ENCODE measurements at places on chromosomes 5 and 9.

- DNase-seq, result no peak
These were observed 66.6 kb downstream of the C9orf152 start for GRCh38 chr9:110141227-110141793.

DNA sequence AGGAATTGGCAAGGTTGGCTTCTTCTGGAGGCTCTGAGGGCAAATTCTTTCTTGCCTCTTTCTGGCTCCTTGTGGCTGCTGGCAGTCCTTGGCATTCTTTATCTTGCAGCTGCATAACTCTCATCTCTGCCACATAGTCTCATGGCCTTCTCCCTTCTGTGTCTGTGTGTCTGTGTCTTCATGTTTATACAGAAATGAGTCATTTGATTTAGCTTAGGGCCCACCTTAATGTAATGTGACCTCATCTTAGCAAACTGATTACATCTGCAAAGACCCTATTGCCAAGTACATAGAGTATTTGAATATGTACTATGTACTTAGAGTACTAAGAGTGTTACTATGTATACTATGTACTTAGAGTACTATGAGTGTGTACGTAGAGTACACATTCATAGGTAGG is 122.5 kb downstream of the RFK start:
- DNase-seq, result no peak

DNA sequence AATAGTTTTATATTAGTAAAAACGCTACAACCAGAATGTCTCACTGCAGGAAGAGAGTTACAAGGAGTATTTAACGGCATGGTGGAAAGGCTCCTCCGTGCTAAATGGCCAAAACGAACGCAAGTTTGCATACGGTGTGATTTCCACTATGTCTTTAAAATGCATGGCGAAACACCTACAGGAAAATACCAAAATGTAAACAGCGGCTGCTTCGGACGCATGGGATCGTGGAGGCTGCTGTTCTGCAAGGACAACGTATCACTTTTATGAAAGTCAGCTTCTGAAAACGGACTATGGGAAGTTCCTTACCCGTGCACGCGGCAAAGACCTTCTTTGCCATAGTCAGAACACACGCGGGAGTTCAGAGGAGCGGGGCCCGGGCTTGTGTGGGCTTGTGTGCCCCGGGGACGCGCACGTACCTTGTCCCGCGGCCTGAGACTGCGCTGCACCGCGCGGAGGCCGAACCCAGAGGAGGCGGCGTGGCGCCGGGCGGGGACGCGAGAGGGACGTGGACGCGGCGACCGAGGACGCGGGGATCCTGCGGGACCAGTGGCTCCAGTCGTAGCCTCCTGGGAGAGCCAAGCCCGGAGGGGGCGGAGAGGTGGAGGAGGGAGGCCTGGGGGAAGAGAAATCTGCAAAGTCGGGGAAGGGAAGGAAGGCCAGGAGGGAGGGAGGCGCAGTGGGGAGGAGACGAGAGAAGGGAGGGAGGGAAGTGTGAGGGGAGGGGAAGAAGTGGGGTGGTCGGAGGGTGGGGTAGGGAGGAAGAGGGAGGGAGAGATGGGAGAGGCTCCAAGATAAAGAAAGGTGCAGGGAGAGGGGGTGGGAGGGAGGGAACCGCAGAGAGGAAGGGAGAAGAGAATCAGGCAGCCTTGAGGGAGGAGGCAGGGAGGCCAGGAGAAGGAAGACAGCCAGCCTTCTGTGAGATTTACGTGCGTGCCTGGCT is at the start of gene CMBL:
TSS of gene CMBL (minus strand) at position 697 of the 943 bp plus-strand sequence. CDS start 17,140 bp downstream, outside the sequence.
- DNase-seq, result peak; percentile 39

GRCh38 chr9:26662476-26662875 is 230.1 kb downstream of the CAAP1 start:
- DNase-seq, result no peak

- DNase-seq, result no peak
These were observed 183.3 kb upstream of the DMAC1 start for GRCh38 chr9:7982907-7983306.

GRCh38 chr9:4226331-4227250 is 73.3 kb downstream of the GLIS3 start:
- DNase-seq, result no peak

- DNase-seq, result no peak
These were observed 10.5 kb downstream of the NR2F1-AS1 start for GRCh38 chr5:93570294-93571113.

GRCh38 chr9:12874395-12874794 is 99.6 kb downstream of the LURAP1L start:
- DNase-seq, result no peak

DNA sequence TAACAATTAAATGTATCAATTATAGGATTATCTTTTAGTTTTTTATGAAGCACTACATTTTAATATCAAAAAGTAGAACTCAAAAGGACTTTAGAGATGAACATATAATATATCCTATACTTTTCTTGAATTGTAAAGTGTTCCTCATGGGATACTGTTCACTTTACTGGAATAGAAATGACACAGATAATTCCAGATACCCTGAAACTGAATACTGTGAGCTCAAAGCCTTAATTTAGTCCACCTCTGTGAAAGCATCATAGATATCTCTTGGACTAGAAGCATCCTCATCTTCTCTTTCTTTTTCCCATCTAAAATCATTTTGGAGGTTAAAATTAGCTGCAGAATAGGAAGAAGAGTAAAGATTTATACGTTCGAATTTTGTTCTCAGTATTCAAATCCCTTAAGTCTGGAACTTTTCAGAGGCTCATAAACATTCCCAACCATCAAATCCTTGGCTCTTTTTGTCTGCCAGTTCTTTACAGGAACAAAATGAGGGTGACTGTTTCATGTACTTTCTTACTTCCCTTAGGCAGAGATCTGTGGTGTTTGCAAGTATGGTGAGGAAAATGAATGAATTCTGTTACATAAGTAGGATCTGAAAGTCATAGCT is 49.4 kb downstream of the ADAMTS19 start:
- DNase-seq, result no peak

DNA sequence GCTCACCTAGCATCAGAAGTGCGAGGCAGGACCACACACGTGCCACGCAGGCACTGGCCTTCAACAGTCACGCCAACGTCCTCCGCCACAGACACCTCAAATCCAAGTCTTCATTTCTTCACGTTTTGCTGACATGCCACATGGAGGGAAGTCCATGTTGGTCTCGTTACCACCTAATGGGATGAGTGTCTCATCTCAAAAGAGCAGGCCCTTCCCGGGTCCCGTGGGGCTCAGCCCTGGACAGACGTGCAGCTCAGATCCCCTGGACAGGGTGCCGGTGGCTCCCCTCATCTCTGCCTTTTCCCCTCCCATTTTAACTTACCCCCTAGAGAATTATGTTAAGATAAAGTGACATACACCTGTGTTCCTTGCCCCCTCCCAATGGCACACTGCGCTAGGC is 76.8 kb downstream of the MRPL36 start:
- no peak for DNase-seq

DNA sequence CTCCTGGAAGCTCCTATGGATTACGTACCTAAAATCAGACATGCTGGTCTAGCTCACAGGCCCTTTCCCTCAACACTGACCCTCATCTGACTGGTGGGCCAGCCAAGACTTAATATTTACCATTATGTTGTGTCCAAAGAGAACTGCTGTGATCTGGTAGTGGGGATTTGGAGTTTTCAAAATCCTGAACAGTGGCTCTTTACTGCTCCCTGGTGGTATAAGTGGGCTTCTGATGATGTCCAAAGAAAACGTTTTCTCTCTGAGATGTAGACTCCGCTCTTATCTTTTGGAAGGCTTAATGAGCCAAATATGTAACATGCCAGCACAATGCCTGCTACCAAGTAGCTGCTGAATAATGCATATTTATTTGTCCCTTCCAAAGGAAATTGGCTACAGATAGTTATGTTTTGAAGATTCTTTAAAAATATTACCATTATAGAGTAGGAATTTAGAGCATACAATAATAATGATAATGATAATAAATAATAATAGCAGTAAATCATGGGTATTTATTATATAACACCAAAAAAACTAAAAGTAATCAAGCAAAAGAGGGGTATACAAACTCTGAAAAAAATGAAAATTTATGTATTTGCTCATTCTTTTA is 406.6 kb upstream of the TNC start:
- peak; percentile 61 for DNase-seq

GRCh38 chr5:146620031-146620668 is 104.2 kb upstream of the GPR151 start:
- no peak for DNase-seq

- DNase-seq, result no peak
These were observed 53.5 kb downstream of the NLN start for GRCh38 chr5:65775476-65775875.

DNA sequence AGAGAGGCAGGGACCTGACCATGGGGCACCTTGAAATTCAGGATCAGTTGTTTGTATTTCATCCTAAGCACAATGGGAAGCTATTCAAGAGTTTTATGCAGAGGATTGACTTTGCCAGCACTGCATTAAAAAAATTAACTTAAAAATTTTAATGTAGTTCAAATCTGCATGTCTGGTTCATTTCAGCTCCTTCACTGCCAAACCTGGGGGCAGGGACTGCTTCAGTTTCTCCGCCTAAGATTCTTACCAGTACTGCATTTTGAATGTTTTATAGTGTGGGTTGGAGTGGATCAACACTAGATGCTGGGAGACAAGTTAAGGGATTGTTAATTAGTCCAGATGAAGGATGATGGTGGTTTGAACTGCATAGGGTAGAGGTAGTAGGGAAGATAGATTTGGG is 15.7 kb upstream of the MSMP start:
- DNase-seq, result no peak

- no peak for DNase-seq
These were observed 4.2 kb downstream of the SMC5 start for GRCh38 chr9:70262948-70263347.

DNA sequence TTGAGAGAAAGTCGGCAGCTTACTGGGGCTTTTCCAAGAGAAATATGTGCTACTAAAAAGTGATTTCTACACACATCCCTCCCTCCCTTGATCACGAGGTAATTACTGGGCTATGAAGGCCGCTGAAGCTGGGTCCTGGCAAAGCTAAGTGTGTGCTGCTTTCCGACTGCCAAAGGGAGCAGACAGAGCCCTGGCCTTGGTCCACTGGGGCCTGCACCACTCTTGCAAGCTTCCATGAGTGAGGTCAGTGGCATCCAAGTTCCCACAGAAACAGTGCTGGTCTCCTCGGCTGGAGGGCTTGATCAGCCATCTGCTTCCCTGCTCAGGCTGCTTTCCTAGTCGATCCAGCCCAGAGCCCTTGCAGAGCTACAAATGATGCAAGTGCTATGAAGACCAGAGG is 154.8 kb upstream of the LHFPL2 start:
- DNase-seq, result no peak

DNA sequence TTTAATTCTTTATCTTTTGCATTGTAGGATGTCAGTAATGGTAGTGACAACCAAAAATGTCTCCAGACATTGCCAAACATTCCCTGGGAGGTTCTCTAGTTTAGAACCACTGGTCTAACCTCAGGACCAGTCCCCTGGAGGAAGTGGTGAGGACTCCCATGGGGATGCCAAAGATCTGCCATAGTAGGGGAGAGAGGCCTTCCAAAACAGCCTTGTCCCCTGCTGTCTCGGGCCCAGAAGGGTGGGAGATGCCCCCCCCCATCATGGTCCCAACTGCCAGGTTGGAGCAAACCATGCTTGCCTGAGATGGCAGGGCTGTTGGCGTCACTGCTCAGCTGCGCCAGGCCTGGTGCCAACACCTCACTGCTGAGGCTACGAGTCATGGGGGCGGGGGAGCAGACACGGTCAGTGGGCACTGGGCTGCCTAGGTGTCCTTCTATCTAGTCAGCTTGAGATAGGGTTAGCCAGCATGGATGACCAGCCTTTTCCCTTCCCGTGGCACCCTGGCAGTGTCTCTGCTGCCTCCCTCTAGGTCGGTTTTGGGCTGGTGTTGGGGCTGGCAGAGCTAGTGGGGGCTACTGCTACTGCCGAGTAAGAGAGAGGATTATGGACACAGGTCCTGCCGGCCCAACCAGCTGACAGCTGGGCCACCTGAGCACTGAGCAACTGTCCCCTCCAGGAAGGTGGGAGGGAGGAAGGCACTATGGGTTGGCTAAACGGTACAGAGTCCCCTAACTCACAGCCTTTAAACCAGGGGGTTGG is 8.3 kb upstream of the CXXC5 start:
- no peak for DNase-seq

DNA sequence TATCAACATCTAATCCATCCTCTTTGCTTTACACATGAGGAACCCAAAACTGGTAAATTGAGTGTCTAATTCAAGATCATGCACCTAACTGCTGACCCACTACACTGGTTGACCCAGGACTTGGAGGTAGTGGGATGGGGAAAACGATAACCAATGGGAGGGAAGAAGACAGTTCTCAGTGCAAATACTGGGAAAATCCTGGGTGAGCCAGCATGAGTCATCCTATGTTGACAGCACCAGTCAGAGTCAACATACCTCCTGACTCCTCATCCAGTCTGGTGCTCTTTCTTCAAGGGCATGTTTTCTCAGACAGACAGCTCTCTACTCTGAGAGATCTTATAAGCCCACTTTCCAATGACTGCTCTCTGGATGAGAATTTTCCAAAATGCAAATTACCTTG is 232.8 kb upstream of the PTGER4 start:
- no peak for DNase-seq

- no peak for DNase-seq
These were observed 16.2 kb downstream of the GPX3 start for GRCh38 chr5:151036556-151036955.

DNA sequence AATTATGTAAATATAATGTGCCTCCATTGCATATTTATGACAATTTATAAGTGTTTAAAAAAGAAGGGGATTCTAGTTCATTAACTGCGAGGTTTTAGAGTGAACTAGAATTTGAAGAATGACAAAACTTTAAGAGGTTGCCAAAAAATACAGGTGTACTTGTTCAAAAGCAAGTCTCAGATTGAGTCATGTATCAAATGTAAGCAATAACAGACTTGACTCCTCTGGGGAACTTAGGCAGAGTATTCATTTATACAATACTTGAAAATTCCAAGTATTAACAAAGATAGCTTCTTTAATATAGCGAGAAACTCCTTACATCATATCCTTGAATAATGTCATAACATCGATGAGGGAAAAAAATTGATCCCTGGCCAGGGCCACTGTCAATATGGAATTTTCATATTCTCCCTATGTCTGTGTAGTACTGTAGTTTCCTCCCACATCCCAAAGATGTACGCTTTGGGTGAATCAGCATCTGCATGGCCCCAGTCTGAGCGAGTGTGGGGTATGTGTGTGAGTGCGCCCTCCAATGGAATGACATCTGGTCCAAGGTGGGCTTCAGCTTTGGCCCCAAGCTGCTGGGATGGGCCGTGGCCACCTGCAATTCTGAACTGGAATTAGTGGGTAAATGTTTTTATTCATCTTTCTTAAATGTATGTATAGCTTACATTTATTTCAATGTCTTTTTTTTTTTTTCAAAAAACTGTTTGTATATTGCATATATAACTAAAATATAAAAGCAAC is 70.1 kb downstream of the RIC1 start:
- no peak for DNase-seq

All from NT2/D1 (cell line).